ENCODE measurements at places on chromosomes 7 and 10.

DNA sequence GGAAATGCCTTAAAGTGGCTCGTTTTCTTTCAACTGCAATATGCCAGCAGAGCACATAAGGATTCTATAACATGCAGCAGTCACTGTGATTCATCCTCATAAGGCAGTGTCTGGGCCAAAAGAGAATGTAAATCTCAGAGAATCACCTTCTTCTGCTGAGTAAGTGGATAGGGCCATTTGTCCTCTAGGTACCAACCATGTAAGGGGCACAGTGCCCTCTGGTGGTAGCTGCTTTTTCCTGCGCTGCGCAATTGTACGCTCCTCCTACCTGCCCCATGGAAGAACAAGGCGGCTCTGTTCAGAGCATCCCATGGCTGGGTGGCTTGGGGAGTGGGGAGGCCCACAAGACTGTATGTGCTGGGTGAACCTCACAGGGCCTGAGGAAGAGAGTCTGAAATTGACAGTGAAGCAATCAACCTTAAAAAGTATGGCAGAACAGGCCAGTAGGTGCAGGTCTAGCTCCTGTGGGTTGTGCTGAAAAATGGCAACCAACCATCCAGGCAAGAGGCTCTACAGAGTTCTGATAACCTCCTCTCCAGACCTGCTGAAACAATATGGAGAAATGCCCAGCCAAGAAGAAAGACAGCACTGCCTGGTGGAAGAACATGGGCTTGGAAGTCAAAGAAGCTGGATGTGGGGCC, 78.6 kb upstream of the C10orf90 start:
- peak; percentile 22 for DNase-seq

DNA sequence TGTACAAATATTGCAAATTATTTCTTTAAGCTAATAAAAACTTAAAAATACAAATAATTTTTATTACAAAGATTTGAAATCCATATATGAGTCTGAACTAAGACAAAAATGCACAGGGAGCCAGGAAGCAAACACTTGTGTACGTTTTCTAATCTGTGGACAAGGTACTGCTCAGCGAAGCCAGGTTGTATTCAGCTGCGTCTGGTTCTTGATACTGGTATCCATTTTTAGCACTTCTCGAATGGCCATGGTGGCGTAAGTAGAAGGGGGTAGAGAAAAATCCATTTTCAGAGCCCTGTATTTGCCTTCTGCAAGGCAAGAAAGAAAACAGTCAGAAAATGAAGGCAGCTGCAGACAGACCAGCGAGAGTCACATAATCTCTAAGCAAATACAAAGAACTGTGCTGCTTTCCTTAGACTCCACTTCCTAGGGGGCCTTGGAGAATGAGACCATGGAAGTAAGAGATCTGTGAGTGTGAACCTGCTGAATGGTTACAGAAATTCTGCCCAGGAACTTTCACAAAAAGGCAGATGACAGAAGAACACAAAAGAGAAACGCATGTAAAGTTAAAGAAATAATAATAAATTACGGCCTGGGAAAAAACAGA, 64.3 kb downstream of the PUS7 start:
- no peak for DNase-seq

DNA sequence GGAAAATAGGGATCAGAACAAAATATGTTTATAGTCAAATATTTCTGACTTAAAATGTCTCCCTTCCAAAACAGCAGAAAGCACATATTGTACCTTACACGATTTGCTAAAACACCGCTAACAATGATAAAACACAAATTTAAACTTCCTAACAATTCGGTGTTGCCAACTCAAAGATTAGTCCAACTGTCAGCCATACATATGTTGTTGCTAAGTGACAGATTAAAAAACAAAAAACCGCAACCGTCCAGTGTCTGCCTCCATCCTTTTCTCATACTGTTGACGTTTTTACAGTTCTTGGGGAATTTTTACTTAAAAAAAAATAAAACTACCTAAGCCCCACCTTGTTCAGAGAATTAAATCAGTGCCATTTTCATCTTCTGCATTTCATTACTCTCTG, 118.0 kb downstream of the RAB11FIP2 start:
- no peak for DNase-seq

GRCh38 chr7:53541475-53541874, 506.0 kb downstream of the POM121L12 start:
- no peak for DNase-seq

- DNase-seq = no peak
These were observed 998.1 kb downstream of the LRMDA start for GRCh38 chr10:76429368-76430060.

DNA sequence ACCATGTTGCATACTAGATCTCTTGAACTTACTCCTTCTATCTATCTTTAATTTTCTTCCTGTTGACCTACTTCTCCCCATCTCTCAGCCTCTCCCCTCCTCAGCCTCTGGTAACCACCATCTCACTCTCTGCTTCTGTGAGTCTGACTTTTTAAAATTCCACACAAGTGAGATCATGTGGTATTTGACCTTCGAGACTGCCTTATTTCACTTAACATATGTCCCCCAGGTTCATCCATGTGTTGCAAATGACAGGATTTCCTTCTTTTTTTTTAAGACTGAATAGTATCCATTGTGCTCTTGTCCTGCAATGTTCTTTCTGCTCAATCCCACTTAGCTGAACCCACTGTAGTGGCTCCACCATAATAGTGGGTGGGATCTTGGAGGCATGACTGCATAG, 51.4 kb upstream of the DNAJC1 start:
- no peak for DNase-seq

GRCh38 chr10:30868611-30869010, 163.1 kb downstream of the ZNF438 start:
- no peak for DNase-seq

DNA sequence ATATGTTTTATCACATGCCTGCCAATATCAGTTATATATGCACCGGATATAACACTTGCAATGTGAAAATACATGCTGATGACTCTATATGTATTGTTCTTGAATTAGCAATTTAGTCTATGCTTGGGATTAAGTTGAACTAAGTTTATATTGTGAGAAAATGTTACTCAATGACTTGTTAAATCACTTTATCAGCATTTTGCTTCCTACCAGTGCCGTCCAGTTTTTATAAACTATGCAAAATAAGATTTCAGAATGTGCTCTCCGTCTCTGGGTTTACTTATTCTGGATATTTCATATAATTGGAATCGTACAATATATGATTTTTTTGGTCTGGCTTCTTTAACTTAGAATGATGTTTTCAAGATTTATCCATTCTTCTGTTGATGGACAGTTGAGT, 25.5 kb upstream of the SLC26A3 start:
- DNase-seq = no peak

- DNase-seq = no peak
These were observed 674.8 kb upstream of the C7orf33 start for GRCh38 chr7:147915781-147916180.

- no peak for DNase-seq
These were observed 49.5 kb downstream of the ASAH2B start for GRCh38 chr10:50788951-50789945.

DNA sequence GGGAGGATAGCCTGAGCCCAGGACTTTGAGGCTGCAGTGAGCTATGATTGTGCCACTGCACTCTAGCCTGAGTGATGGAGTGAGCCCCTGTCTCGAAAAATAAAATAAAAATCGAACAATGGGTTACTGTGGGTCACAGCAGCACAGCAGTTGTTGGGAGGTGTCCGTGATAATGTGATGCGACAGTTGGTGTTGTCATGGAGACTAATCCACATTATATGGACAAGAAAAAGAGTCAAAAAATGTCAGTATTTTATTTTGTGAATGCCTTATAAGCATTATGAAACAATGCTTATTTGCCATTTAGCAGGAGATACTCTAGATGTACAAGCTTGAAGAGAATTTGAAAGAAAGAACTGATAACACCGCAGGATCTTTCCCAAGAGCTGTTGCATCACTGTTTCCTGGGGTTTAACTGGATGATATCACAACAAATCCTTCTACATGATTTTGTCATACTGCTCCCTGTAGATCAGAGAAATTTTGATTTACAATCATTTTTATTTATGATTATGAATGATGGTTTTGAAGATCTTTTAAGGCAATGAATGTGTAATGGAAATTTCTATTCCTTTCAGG, 195.4 kb downstream of the BAMBI start:
- no peak for DNase-seq

DNA sequence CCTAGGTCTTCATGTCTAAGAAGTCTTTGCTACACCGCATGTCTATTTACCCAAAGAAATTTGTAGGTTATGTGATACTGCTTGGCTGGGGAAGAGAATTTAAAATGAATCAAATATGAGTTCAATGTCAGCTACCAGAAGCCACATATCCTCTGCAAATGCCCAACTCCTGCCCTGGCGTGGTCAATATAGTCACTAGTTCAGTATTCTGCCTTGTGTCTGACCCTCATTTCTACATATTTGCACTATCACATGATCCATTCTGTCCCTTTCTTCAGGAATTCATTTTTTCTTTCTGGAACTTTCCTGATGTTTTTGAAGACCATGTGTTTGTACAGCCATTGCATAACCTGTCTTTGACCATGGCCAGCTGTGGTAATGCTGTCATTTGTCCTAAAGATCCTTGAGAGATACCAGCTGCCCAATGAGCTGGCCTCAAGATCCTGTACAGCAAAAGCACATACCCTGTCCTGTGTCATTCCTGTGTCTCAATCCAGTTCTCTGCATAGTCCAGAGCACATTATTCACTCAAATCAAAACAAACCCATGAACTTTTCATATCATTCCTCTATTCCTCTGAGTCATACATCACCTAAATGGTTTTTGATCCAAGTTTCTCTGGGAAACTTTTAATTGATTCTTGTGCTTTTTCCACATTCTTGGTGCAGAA, 524.5 kb downstream of the PARD3 start:
- DNase-seq = no peak

GRCh38 chr10:26378861-26379294, 59.3 kb upstream of the APBB1IP start:
- no peak for DNase-seq

DNA sequence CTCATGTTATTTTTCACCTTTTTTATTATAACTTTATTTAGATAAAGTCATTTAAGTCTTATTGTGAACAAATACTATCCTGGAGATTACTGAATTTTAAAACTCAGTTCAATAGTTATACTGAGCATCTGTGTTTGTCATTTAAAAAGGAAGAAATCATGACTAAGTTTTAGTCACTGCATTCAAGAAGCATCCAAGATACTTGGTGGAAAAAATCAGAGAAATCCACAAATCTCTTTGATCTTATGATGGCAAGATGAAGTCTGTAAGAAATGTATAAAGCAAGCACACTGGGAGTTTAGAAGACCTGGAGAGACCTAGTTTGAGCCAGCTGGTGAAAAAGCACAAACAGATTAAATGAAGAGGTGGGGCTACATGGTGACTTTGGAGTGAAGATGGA, 529.8 kb upstream of the IGFBP3 start:
- no peak for DNase-seq

- DNase-seq = no peak
These were observed 22.7 kb upstream of the AASS start for GRCh38 chr7:122166740-122167139.

DNA sequence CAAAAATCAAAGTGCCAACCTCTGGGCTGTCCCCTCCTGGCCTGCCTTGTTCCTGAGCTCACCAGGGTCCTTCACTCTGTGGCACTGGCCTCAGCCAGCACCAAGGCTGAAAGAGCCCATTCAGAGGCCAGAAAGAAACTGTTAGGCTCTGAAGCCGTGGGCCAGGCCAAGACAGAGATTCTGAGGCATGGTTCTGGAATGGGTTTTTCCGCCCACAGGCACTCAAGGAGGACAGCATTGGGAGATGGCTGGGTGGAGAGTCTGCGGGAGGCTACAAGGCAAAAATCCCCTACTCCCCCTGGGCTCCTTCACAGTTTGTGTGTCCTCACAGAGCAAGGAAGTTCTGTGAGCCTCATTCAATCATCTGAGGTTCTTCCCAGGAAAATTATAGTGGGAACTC, 31.7 kb downstream of the GRIFIN start:
- DNase-seq = no peak
